Iris pigment epithelial cell (primary cell): ENCODE measurements at places on chromosomes 1 and 21.

DNA sequence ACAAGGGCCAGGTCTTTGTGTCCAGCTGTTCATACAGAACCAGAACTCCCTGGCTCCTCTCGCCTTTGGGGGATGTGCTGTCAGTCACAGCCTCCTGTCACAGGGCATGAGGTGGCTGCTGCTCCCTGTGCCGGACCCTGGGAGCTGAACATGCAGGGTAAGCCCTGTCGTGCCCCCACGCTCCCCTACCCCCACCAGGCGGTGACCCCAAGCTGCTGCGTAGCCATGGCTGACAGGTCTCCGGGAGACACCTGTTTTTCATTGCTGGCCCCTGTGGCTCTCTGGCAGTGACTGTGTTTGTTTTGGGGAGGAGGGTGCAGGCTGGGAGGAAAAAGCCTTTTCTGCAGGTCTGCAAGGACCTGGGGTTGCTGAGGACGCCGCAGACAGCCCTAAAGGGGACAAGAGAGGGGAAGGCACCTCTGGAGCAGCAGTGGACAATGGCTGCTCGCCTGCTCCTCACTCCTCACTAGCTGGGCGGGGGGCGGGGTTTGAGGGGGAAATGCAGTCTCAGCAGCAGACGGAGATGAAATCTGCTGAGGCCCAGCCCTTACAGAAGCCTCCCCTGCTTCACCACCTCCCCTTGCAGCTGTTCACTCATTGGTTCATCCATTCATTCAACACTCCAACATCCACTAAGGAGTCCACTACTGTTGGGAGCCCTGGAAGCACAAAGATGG lies 81.4 kb downstream of the TRABD2B start:
- DNase-seq = no peak

DNA sequence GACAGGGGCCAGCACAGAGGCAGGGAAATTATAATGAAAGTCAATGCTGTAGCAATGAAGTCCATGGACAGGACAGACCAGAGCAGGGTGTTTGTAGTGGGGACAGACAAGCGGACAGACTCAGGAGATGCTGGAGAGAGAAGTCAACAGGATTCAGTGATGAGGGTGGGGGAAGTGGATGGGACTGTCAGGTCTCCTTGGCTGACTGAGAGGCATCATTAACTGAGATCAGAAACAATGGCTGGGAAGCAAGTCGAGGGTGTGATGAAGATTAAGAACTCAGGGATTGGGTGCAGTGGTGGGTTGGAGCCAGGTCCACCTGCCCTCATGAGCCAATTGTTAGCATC lies 25.5 kb downstream of the CD58 start:
- no peak for DNase-seq

DNA sequence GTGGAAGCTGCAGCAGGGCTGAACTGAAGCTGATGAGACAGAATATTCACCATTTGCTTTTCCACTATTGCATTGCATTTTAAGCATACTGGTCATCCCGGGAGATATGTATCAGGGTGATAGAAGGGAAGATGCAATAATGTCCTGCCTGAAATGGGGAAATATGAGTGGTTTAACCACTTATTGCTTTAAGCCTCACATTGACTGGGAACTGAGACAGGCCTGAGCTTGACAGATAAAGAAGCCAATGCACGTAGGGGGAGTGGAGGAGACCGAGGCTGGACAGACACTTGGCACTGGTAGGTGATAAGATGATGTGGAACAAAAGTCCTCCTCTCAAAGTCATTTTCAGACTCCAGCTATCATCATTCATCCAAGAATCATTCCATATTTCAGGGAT lies 911.7 kb upstream of the NCAM2 start:
- DNase-seq = no peak

- peak; percentile 54 for DNase-seq
Observed at GRCh38 chr1:219304227-219305226, 130.8 kb downstream of the LYPLAL1 start.

- DNase-seq = no peak
Observed at GRCh38 chr1:218166268-218166945, 118.7 kb upstream of the RRP15 start.

- no peak for DNase-seq
Observed at GRCh38 chr21:41570791-41571355, 62.9 kb upstream of the TMPRSS2 start.

DNA sequence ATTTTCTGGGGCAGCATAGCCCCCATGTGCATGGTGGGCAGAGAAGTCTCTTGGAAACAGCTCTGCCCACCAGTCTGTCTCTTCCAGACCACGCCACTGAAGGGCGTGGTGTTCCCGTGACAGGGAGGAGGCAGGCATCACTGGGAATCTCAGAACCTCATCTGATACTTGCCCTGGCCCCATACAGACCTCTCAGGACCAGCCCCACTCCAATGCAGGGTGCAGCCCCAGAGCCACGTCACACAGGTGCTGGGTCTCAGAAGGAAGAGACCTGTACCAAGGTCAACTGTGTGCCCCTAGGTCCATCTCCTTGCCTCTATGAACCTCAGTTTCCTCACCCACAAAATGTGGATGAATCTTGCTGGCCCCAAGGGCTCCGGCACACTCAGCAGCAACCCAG lies 7.3 kb downstream of the RAP1GAP start:
- DNase-seq = no peak

DNA sequence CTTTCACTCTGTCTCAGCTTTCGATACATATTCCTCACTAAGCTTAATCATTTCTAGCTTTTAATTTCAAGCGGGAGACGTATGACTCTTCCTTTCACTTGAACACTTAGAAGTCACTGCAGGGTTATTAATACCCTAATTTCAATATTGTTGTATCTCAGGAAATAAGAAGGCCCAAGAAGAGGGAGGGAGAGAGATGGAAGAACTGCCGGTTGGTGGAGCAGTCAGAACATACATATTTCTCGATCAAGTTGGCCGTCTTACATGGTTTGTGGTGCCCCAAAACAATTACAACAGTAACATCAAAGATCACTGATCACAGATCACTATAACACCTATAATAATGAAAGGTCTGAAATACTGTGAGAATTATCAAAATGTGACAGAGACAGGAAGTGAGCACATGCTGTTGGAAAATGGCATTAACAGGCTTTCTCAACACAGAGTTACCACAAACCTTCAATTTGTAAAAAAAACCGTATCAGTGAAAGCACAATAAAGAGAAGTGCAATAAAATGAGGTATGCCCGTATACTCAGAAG lies 145.4 kb upstream of the HP1BP3 start:
- DNase-seq = no peak

DNA sequence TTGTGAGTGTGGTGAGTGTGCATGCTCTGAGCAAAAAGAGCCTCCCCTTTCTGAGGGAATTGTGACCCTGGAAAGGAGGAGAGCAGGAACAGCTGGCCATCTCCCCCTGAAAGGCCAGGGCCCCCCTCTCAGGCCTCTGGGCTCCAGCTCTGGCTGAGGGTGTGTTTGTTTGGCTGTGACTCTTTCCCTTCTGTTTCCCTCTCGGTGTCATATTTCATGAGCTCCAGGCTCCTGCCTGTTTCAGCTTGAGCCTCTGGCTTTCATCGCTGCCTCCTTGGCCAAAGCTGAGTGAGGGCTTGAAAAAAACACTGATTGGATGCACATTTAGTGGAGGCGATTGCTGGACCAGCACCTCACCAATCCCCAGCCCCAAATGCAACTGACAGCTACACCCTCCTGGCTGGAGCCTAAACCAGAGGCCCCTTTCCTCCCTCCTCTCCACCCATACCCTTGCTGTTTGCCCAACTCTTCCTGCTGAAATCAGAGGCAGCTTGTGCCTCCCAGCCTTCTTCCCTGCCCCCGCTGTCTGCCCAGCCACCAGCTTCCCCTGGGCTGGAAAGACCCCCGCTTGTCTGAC lies 64.1 kb downstream of the DDR2 start:
- peak; percentile 93 for DNase-seq

GRCh38 chr21:36481639-36482038 lies 1.7 kb upstream of the CLDN14 start:
- DNase-seq = no peak

- no peak for DNase-seq
Observed at GRCh38 chr1:151807131-151807530, 1.9 kb upstream of the LINGO4 start.

DNA sequence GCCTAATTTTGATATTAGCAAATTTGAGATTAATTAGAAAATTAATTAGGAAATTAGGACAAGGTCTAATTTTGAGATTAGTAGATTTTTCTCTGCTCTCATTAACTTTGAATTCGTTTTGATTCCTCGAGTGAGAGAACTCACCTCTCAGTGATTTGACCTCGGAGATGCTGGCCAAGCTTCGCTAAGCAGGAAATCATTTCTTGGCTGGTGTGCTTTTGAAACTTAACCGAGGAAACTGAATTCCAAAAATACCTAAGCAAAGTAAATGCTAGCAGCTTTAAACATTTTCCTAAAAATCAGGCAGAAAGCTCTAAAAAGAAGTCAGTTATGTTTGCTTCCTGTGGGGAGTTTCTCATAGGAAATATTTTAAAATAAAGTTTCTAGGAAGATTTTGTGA lies 34.9 kb downstream of the CDC14A start:
- DNase-seq = peak; percentile 69

DNA sequence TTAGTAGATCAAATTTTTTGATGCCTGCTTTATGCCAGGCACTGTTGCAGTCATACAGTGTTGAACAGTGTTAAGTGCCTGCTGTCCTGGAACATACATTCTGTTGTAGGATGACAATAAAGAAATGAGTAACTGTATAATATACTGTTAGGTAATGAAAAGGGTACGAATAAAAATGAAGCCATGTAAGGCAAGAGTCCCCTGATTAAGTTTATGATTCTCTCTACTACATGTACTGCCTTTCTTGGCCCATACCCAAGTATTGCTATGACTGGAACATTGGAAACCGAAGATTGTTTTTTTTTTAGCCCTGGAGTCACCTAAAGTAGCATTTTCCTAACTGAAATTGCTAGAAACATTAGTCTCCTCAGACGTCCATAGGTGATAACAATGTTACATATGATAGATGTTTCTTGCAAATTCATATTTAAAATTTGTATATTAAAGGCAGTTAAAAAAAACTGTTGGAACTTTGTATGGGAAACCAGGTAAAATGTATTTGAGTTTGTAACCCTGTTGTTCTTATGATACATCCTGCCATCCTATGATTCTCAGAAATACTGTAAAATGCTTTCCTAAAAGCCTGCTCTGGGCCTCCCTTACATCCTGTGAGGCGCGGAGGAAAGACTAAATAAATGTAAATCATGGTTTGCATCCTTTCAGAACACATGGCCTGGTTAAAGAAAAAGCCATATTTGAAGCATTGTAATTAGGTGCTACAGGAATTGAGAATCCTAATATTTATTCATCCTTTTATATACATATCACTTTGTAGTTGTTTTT lies 5.8 kb downstream of the ATP5PB start:
- peak; percentile 23 for DNase-seq

- no peak for DNase-seq
Observed at GRCh38 chr1:41439234-41439633, 45.2 kb downstream of the EDN2 start.

DNA sequence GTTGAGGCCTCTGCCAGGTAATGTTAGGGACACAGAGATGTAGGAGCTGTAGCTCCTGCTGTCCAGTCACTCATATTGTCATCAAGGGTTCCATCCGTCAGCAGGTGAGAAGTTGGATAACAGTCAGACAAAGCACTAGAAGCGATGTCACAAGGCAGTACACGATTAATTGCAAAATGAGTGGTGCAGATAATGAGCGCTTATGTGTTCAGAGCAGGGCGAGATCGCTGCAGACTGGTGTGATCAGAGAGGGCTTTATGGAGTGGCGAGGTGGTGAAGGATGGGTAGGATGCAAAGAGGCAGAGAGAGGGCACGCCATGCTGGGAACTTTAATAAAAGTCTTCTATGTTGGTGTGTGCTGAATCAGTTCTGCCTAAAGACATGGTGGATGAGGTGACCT lies 8.8 kb downstream of the TMCC2 start:
- DNase-seq = no peak

DNA sequence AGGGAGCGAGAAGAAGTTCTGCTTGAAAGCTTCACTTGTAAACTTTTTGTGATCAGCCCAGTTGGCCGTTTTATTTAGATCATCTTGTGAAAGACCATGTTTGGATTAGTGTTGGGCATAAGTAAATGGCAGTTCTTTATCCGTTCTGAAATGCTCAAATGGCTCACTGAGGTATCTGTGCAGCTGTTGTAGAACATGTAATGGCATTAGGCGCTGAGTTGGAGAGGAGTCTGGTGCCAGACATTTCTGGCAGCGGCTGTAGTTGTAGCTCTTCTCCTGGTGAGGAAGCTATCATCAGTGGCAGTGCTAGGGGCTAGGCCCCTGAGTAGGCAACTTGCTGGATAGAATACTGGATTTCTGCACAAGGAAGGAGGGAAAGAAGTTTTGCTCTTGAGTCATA lies 321.6 kb downstream of the LMO4 start:
- DNase-seq = no peak

DNA sequence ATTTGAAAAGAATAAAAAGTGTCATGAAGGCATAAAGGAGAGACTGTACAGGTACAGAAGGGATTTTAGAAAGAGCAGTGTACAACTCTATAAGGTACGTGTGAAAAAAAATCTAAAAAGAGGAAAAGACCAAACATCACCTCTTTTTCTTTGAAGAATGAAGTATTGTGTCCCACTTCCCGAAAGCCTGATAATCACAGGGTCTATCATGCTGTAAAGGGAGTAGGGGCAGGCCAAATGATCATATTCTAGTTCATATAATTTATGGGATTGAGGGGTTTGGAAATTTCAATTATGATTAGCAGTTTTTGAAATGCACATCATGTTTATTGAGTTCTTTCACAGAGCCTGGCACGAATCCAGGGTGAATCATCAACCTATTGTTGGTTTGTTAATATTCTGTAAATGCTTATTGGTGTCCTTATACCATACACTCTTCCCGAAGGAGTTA lies 910 bp upstream of the RERE start:
- peak; percentile 90 for DNase-seq

- DNase-seq = peak; percentile 49
Observed at GRCh38 chr1:10866321-10867093, 70.1 kb upstream of the CASZ1 start.

DNA sequence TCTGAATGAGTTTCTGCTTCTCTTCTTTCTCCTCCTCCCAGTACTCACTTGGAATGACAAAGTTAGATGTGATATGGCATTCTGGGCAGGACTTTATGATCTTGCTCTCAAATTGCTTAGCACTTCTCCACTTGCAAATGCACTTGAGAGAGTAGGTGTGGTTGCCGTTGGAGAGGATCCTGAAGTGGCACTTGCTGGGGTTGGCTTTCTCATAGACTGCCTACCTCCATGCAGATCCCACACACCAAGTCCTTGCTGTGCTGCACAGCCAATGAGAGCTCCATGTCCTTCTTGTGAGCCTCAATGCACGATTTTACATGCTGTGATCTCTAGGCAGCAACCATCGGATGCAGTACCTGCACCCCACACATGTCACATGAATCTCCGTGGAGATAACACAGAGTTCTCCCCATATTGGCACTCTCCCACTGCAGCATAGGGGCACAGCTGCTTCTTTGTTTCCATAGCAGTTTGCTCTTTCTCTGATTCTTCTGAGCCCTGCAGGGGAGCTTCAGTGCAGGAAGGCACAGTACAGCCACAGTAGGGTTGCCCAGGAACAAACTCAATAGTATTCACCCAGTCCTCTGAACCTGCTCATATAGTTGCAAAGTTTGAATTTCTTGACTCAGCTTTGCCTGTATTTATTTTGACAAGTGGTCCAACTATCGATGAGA lies 45.2 kb downstream of the ZNF691 start:
- DNase-seq = no peak

- DNase-seq = peak; percentile 44
Observed at GRCh38 chr21:38820471-38821239, 14.9 kb downstream of the ETS2 start.

- DNase-seq = no peak
Observed at GRCh38 chr1:19067182-19067911, 110.9 kb upstream of the IFFO2 start.
